MV-4-11 (cell line): ENCODE measurements at places on chromosomes 1 and 21.

DNA sequence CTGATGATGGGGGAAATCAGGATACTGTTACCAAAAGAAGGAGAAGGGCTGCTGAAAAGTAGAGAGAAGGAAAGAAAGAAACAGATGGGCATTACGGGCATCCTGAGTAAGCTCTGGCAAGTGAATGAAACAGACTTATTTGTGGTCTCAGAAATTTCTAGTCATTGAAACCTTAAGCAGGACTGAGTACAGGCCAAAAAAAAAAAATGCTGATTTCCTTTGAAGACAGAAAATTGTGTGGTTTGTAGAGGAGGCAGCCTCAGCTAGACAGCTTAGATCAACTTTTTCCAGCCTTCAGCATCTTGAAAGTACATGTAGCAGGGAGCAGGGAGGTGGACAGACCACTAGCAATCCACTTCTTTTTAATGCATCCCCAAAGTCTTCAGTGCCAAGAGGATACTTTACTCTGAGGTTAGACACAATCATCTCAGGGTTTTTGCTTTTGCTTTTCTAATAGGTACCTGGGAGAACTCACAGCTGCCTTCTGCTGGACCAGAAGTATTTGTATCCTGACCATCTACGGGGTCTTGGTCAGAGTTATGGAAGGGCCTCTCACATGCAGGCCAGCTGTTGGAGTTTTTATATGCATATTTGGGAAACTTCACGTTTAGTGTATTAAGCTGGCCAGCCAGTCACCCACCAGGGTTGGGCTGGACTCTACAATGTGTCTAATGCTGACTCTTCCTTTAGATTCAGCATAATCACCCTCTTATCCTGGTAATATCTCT is 10.6 kb upstream of the CAPZB start:
- DNase-seq = no peak

DNA sequence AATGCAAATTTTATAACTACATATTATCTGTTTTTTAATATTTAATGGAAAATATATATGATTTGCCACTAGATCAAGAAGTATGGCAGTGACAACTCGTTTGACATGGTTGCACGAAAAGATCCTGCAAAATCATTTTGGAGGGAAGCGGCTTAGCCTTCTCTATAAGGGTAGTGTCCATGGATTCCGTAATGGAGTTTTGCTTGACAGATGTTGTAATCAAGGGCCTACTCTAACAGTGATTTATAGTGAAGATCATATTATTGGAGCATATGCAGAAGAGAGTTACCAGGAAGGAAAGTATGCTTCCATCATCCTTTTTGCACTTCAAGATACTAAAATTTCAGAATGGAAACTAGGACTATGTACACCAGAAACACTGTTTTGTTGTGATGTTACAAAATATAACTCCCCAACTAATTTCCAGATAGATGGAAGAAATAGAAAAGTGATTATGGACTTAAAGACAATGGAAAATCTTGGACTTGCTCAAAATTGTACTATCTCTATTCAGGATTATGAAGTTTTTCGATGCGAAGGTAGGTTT is 556 bp downstream of the IFI44 start:
- no peak for DNase-seq

DNA sequence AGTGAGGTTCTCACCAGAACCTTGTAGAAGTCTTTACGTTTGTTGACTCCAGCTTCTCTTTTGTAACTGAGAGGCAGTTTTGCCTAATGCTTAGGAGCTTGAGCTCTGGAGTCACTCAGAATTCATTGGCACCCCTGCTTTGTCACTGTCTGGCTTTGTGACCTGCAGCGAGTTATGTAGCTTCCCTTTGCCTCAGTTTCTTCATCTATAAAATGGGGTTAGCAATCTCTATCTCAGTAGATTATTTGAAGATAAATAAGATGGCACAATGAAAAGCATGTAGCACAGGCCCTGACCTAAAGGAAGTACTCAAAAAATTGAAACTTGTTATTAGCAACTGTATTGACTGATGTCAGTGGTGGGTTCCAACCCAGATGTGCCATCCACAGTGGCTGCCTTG is 8.1 kb downstream of the DHDDS start:
- no peak for DNase-seq

GRCh38 chr1:81803431-81804110 is 2.8 kb downstream of the ADGRL2 start:
- DNase-seq = no peak

GRCh38 chr1:241299347-241299746 is 57.7 kb downstream of the RGS7 start:
- no peak for DNase-seq

GRCh38 chr1:110631836-110632620 is 25.9 kb upstream of the KCNA2 start:
- DNase-seq = no peak

- peak; percentile 9 for DNase-seq
Observed at GRCh38 chr21:34935452-34935851, 113.7 kb downstream of the RUNX1 start.

- DNase-seq = no peak
Observed at GRCh38 chr1:21707086-21707840, 38.1 kb upstream of the RAP1GAP start.

GRCh38 chr1:200973937-200974657 is 49.4 kb downstream of the KIF21B start:
- DNase-seq = no peak

DNA sequence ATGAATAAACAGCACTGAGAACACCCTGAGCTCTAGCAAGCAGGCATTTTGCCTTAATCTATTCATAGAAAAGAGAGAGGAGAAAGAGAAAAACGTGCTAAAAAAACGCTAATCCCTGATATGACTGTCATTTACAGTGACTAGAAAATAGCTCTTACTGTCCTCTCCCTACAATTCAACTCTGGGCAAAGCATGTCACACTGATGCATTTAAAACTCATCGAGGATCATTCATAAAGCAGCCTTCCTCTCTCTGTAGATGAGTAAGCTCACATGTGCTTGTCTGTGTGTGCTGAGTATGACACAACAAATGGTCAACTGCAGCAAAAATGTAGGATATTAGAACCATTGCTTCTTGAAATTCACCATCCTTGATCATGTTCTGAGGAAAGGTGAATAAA is 109.0 kb downstream of the SGIP1 start:
- no peak for DNase-seq

- DNase-seq = no peak
Observed at GRCh38 chr1:227424953-227425352, 106.7 kb upstream of the CDC42BPA start.

GRCh38 chr1:174968750-174969244 is 30.9 kb upstream of the CACYBP start:
- peak; percentile 55 for DNase-seq

DNA sequence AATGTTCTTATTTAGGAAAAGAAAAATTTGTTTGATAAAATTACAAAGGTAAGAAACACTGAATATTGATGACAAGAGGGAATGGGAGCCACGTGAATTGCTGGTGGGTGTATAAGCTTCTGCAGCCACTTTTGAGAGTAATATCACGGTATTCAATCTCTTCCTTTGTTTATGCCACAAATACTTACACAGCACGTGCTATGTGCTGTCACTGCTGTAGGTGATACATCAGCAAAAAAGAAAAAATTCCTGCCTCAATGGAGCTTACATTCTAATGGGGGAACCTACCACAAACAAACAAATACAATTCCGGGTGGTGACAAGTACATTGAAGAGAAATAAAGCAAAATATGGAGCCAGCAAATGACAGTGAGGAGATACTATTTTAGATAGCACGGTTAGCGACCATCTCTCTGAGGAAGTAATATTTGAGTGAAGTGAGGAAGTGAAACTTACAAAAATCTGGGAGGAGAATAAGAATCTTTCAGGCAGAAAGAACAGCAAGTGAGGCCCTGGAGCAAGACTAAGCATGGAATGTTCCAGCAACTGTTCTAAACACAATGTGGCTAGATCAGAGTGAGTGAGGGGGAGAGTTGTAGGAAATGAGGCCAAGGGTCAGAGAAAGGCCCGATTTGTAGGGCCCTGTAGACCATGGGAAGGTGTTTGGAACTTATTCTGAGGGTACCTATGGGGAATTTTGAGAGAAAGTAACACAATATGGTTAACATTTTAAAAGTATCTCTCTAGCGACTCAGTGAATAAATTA is 2.6 kb upstream of the FCRLB start:
- peak; percentile 78 for DNase-seq

DNA sequence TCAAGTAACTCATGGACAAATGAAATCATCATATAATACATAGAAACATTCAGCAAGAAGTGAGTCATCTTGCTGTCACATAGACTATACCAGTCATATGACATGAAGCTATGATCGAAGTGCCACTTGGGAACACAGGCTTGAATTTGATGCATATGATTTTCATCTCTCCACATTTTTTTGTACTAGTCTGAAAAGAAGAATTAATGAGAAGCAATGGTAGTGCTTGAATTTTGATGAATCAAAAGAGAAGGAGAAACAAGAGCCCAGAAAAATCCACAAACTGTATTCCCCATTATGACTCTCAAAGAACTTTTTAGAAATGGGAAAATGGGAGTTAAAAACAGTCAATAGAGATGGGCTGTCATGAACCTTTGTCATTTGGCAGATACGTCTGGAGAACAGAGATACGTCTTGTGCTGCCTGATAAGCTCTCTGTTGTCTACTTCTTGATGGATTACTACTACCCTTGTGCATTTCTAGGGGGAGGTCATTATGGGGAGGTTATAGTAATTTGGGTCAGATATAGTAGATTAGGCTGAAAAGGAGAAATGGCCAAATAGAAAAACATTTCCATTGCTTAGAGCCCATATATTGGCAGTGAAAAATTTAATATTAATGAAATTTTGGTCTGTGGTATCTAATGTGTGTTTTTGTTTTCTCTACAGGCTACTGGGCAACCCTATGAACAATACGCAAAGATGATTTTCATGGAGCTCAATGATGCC is 8.0 kb upstream of the LEPR start:
- no peak for DNase-seq

GRCh38 chr21:24881506-24881905 is 725.8 kb downstream of the MRPL39 start:
- no peak for DNase-seq

DNA sequence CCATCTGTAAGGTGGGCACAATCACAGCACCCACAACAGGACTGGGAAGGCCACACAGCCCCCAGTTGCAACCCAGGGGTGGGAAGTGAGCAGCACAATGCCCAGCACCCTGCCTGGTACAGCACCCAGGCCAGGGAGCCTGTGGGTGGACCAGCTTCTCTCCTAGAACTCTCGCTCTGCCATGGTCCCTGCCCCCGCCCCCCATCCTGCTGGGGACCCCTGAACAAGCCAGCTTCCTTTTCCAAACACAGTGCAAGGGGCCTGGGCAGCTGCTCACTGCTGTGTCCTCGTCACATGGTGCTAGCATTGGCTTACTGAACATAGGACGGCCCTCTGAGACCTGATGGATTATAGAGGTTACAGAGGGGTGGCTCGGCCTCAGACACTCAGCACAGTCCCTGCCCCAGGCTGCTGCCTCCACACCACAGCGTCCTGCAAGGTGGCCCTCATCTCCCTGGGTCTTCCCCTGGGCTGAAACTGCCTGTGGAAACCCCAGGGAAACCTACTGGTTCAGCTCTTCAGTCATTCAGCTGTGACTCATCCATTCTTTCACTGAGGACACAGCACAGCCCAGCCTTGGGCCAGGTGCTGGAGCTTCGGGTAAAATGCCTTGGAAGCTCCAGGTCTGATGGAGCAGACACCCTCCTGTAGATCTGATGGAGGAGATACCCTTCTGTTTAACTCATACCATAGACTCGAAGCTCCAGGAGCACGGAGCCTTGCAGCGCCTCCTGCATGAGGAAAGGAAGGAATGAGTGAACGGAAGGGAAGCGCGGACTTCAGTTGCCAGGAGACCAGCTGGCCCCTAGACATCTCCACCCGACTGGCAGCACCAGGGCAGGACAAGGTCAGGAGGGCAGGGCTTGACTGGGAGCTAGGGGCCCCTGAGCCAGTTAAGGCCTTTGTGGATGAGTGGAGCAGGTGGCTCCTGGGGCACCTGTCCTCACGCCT is 8.1 kb upstream of the PRDM16 start:
- DNase-seq = no peak

GRCh38 chr1:226978432-226979114 is 38.5 kb downstream of the COQ8A start:
- no peak for DNase-seq

- no peak for DNase-seq
Observed at GRCh38 chr1:38179483-38179882, 132.9 kb upstream of the POU3F1 start.

DNA sequence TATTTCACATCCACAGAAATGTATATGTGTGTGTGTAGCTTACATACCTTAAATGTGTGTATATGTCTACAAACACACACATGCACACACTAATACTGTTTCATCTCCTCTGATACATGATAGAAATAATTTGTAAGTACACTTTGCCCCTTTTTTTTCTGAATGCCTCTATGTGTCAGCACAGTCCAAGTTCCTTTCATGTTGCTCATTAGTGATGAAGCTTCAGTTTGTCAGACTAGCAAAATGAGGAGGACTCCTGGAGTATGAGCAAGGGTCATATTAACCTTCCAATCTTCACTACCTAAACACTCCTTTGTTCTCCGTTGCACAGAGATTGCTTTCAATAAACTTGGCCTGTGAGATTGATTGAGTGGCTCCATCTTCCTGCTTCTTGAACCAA is 935.4 kb downstream of the MRPL39 start:
- DNase-seq = no peak

GRCh38 chr1:227490478-227490877 is 72.9 kb upstream of the ZNF678 start:
- DNase-seq = no peak

- DNase-seq = no peak
Observed at GRCh38 chr1:48644905-48645605, 131.6 kb downstream of the BEND5 start.

- DNase-seq = no peak
Observed at GRCh38 chr1:201214461-201214860, 23.8 kb downstream of the IGFN1 start.

- peak; percentile 48 for DNase-seq
Observed at GRCh38 chr1:63691701-63692425, 82.0 kb upstream of the ROR1 start.

DNA sequence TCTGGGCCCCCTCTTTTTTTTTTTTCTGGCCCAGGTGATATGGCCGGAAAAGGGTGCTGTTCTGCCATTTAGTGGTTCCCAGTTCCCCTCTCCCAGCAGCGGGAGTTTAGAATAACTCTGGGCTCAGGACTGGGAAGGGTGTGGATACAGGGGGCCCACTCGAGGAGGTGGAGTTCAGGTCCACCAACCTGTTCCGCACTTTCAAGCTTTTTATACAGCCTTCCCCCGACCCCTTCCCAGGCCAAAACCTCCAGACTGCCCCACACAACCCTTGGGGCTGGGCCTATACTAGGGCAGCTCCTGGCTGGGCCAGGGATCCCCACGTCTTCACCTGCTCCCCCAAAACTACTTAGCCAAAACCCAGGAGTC is 402 bp downstream of the PLEKHG5 start:
- no peak for DNase-seq

GRCh38 chr1:173164686-173165085 is 42.4 kb downstream of the TNFSF4 start:
- no peak for DNase-seq

- no peak for DNase-seq
Observed at GRCh38 chr1:147491098-147491497, 50.2 kb upstream of the BCL9 start.

- DNase-seq = no peak
Observed at GRCh38 chr1:5885471-5886139, 106.6 kb downstream of the NPHP4 start.

- no peak for DNase-seq
Observed at GRCh38 chr1:56566061-56566744, 13.2 kb downstream of the PLPP3 start.

GRCh38 chr1:18528616-18529015 is 47.9 kb downstream of the KLHDC7A start:
- no peak for DNase-seq
